ENCODE measurements at places on chromosomes 6 and 20.
A peak's percentile ranks its signal among the peaks of the same experiment; 100 is the strongest.

GRCh38 chr6:63415286-63415685 is 95.5 kb upstream of the LGSN start:
- no peak for DNase-seq

DNA sequence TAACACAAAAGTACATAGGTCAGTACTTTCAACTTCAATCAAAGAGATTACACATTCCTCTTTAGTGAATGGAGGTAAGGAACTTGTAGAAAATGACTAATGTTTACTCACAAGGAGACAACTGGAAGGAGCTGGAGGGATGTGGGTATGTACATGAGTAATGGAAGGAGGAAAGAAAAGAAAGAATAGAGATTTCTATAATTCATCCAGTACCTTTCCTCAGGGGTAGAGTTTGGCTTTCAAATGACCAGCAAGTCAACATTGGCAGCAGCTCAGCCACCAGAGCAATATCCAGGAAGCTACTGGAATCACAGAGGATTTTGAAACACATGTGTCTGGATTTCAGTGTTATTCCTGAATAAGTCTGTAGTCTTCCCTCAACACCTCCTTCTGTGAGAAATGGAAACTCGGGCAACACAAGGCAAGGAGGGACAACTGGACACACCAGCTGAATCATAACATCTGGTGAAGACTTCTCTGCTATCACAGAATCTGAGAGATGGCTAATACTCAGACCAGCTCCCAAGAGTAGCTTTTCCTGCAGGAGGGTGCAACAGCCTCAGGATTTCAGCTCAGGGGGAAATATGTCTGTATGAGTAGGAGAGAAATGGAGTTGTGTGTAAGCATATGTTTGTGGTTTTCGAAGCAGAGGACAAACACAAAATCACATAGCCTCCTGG is 98.8 kb downstream of the HAO1 start:
- no peak for DNase-seq

DNA sequence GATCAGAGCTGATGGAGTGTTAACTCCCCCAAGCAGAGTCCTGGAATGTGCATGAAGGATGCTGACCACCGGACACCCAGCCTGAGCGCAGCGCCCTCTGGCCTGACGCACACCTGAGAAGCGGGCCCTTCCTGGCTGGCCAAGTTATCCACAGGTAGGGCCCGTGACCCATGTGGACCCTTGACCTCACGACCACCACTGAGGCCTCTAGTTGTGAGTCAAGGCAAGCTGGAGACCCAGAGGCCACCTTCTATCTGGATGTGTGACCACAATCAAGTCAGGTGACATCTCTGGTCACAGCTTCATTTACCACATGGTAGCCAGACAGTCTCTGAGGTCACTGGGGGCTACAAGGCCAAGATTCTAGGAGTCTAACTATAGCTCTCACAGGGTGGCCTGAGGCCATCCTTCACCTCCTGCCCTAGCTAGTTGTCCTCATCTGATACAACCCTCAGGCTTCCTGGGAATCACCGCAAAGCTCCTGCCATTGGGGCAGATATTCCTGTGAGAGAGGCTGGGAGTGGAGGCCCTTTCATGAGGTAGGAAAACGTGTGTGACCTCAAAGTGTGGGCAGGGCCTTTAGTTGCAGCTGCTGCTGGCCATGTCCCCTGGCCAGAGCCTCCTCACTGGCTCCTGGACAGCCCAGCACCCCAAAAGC is 53.1 kb downstream of the DSTN start:
- no peak for DNase-seq

GRCh38 chr6:36596356-36596755 is 2.2 kb downstream of the SRSF3 start:
- no peak for DNase-seq

DNA sequence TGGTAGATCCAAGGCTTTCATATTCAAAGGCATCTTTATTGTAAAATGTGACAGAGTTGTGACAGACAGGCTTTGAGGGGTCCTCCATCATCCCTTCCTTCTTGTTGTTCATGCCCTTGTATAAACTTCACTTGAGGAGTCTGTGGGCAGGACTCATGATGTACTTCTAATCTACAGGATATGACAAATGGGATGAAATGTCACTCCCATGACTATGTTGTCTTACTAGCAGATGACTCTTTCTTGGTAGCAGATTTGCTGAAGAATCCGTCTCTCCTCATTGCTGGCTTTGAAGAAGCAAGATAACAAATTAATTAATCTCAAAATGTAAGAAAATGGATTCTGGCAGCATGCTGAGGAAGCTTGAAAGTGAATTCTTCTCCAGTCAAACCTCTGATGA is 566.1 kb downstream of the TFAP2B start:
- no peak for DNase-seq

DNA sequence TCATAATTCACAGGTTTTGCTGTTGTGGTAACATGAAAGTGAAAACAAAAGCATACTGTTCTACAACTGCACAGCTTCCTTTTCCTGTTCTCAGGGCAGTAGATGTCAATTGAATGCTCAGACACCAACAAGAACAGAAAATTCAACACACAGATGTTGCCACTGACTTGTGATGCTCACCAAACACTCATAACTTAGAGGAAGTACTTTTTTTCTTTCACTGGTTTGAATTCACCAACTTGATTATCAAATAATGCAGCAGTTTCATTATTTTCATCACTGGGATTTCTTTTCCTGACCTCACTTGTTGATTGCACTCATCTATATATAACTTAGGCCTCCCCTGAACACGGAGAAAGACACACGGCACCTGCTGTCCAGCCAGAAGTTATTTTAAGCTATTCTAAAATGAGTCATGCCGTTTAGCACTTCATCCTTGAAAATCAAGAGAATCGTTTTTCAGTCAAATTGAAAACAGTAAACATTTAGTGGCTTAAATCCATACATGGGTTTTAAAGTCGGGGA is 949 bp downstream of the TXLNB start:
- DNase-seq, result no peak

- DNase-seq, result peak; percentile 23
Observed at GRCh38 chr6:85641522-85641896, 1.2 kb downstream of the SYNCRIP start.

DNA sequence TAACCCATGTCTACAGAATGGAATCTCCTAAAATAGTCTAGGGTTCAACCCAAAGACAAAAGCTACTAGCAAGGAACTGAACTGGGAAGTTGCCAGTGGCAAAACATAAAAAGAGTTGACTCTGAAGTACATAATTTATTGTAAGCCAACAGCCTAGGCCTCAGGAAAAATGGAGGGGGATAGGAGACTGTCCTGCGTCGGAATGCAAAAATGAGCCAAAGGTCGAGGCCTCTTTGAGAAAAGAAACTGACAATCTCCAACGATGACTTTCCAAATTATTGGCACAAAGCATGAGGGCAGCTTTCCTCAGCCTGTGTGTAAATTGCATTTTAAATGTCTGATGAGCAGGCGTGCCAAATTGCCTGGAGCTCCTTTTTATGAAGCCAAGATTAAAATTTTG is 2.1 kb downstream of the COL12A1 start:
- DNase-seq, result no peak

GRCh38 chr20:48898210-48898609 is 23.3 kb upstream of the ARFGEF2 start:
- no peak for DNase-seq

DNA sequence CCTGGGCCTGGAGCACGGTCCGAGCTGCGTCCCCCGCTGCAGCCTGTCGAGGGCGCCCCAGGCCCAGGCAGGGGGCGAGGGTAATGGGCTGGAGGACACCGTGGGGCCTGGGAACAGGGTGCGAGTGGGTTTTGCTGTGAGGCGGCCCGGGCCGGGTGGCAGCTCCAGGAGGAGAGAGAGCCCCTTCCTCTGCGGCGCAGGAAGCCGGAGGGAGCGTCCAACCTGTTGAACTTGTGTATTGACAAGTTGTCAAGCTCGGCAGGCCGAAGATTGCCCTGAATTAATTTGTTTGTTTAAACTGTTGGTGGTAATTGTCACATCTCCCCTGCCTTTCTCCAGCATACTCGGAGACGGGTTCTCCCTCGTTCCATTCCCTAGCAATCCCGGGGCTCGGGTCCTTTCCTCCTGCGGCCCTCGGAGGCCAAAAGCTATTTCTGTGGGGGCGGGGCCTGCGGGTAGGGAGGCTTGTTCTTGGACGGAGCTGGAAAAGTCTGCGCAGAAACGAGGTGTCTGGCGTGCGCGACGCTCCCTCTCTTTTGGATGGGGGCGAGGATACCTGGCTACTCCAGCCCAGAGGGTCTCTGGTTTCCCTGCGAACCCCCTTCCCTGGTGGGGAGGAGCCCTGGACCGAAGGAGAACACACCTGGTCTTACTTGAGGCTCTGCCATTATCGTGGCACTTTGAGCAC is 9.9 kb downstream of the NR2E1 start:
- DNase-seq, result no peak

DNA sequence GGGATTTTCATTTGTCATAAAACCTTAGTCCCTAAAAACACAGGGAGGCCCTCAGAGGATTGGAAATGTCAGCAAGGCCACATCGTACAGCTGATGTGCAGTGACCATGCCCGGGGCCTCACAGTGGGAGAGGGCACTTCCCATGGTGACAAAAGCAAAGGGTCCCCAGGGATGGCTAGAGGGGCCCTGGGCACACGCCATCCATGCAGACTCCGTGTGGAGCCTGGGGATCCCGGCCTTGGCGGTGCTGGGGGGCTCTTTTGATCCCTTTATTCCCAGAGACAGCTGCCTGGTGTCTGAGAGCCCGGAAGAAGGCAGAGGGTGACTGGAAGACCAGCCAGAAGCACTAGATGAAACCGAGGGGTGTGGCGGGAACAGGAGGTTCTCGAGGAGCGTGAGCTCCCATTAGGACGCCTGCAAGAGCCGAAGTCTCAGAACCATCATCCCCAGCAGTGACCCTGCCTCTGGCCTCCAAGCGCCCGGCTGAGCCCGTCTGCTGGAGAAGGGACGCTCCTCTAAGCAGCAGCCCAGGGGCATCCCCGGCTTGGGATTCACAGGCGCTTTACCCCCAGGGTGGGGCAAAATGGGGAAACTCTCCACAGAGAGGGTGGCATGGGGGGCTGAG is 49.1 kb upstream of the FRMD1 start:
- DNase-seq, result no peak

DNA sequence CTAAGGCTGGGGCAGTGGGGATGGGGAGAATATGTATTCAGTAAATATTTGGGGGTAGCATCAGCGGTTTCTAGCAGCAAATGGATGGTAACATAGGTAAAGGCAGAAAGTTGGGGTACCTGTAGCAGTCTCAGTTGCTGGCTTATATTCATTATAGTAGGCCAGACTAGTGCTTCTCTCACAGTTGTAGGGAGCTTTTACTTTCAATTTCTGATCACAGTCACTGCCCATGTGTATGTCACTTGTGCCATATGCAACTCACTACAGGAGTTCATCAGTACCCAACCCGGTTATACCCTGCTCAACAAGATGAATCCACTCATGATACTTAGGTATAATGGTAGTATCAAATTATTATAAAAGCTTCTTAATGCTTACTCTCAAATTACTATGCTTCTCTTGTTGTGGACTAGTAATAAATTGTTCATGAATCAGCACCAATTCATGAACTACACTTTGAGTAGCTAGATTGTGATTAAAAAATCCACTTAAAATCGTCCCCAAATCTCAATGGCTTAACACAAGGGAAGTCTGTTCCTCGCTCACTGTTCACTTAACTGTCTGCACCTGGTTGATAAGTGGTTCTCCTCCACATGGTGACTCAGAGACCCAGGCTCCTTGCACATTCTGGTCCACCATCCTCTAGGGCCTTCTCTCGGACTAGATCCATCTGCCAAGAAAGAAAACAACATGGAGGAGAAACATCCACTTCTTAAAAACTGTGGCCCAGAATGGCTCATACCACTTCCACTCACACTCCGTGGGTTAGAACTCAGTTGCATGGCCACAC is 31.3 kb upstream of the MYLIP start:
- DNase-seq, result no peak

- DNase-seq, result peak; percentile 1
Observed at GRCh38 chr20:45500022-45500421, 15.4 kb downstream of the SPINT3 start.

DNA sequence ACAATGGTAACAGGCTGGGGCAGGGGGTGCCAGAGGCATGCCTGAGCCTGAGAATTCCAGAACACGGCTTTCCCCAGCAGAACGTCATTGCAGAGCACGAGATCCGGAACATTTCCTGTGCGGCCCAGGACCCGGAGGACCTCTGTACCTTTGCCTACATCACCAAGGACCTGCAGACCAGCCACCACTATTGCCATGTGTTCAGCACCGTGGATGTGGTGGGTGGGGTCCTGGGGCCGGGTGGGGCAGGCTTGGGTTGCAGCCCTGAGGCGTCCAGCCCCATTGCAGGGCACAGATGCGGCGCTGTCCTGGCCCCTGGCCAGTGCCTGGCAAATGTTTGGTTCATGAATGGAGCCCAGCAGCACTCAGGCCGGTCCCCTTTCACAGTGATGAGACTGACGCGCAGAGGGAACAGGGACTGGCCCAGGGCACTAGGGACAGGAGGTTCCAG is 57.1 kb downstream of the TCP11 start:
- no peak for DNase-seq

- no peak for DNase-seq
Observed at GRCh38 chr6:111631018-111631417, 25.3 kb upstream of the TRAF3IP2 start.

DNA sequence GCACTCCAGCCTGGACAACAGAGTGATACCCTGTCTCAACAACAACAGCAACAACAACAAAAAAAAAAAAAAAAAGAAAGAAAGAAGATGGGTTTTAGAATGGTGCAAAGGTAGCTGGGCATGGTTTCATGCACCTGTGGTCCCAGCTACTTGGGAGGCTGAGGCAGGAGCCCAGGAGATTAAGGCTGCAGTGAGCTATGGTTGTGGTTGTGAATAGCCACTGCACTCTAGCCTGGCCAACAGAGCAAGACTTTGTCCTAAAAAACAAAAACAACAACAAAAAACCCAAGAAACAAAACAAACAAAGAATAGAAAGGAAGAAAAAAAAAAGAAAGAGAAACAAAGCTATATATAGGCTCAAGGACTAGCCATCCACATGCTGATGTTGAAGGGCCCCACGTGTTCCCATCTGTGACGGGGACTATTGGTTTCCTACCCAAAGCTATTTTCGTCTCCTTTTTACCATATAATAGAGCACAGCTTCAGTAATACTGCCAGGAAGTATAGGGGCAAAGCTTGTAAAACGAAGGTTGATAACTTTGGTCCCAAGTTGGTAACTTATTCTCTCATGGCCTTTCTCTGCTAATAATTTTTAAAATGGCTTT is 7.9 kb upstream of the EEF1E1 start:
- no peak for DNase-seq

DNA sequence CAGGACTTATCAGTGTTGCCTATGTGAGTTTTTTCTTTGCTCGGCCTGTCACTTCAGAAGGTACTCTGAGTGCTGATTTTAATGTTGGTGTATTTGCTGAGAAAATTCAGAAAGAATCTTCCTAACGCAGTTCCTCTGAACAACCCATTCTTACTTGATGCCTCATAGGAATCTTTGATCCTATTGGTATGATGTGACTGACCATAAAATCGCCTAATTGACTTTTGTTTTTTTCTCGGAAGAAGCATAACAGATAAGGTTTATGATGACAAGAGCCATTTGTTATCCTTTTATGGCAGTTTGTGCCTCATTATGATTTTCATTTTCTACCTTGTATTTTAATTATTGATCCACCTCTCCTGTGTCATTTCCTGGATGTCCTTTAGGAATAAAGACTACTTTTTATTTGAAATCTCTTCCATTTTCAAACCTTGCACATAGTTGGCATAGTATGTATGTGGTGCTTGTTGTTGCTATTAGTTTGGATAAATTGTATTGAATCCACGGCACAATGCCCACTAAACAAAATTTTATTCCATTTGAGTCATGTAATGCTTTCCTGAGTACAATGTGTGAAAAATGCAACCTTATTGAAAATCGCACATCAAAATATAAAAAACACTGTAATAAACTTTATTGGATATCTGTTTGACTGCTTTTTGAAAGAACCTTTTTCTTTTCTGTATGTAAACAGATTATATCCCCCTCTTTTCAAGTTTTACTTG is 37.3 kb downstream of the LRRC1 start:
- DNase-seq, result peak; percentile 33
